ENCODE measurements at places on chromosomes 13 and 19.

- no peak for DNase-seq
Measured at GRCh38 chr13:26449063-26449848, 108.2 kb upstream of the WASF3 start.

GRCh38 chr13:99439048-99439447 is 62.2 kb upstream of the TM9SF2 start:
- no peak for DNase-seq

DNA sequence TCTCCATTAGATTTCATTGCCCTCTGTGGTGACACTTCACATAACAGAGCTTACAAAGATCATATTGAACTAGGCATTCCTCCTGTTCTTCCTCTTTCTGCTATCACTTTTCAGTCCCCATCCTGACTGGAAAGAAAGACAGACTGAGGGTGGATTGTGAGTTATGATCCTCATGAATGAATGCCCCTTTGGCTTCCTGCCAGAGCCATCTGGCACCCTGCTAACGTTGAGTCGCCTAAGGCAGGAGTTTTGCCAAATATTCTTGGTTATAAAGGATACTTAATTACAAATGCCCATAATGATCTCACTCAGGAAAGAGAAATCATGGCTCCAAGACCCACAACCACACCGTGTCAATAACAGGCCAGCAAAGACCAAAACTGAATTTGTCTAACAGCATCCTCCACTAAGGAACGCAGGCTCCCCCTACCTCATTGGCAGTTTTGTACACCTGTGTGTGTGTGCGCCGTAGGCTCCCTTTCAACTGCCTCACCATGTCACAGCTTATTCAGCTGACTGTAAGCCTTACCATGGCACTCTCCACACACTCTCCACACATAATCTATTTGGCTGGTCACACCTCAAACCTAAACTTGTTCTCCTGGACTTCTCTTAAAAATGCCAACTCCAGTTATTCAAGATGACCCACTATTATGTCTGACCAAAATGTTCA is 15.5 kb downstream of the ZNF211 start:
- DNase-seq: no peak

GRCh38 chr19:46221981-46222610 is 7.4 kb upstream of the IGFL1 start:
- no peak for DNase-seq

- DNase-seq: no peak
Measured at GRCh38 chr13:31442571-31442970, 242.8 kb downstream of the B3GLCT start.

DNA sequence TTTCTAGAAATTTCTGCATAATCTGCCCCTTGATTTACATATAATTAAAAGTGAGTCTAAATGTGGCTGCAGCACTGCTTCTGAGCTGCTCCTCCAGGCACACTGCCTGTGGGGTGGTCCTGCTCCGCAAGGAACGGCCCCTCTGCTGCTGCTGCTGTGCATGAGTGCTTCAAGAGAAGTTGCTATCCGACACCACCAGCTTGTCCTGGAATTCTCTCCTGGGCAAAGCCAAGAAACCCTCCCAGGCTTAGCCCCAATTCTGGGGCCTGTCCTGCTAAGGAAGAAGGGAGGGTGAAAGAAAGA is 7.5 kb upstream of the PDCD5 start:
- no peak for DNase-seq

GRCh38 chr13:51832471-51833152 is 12.4 kb downstream of the TMEM272 start:
- DNase-seq: peak; percentile 57

DNA sequence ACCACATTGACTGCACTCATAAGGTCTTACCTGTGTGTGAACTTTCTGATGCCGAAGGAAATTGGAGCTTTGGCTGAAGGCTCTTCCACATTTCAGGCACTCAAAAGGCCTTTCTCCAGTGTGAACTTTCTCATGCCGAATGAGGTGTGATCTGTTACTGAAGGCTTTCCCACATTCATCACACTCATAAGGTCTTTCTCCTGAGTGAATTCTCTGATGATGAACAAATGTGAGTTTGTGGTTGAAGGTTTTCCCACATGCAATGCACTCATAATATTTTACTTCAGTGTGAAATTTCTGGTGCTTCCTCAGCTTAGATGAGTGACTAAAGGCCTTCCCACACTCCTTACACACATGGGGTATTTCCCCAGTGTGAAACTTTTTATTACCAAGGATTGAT is 5.7 kb downstream of the ZNF132 start:
- DNase-seq: no peak

DNA sequence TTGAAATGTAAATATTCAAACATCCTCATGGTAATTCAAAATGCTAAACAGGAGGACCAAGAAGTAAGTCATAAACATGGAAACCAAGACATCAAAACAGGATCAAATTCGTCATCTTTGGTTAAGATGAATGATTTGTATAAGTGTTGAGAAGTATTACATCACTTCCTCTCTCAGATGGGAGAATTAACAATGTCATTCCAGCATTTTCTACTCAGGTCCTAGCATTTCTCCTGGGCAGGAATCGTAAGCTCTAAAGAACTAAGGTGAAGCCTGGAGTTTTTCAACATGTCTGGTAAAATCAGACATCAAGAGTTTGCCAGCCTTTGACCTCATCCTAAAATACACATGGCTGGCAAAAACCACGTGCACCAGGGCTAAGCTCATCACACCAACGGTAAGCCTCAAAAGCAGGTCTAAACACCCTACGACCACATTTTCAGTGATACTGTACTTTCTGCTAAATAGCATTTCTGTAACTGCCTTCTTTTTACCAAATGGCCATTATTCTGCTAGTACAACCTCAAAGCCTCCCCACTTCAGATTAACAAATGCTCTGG is 24.8 kb downstream of the RANBP3 start:
- DNase-seq: no peak

DNA sequence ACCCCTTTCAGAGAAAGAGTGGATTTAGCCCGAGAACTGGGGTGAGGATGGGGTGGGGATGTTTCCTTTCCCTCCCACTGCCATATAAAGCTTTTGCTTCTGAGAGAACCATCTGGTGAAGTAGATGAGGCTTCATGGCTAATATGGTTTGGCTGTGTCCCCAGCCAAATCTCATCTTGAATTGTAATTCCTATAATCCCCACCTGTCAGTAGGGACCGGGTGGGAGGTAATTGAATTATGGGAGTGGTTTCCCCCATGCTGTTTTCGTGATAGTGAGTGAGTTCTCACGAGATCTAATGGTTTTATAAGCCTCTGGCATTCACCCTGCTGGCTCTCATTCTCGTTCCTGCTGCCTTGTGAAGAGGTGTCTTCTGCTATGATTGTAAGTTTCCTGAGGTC is 270.9 kb downstream of the LMO7 start:
- DNase-seq: no peak

DNA sequence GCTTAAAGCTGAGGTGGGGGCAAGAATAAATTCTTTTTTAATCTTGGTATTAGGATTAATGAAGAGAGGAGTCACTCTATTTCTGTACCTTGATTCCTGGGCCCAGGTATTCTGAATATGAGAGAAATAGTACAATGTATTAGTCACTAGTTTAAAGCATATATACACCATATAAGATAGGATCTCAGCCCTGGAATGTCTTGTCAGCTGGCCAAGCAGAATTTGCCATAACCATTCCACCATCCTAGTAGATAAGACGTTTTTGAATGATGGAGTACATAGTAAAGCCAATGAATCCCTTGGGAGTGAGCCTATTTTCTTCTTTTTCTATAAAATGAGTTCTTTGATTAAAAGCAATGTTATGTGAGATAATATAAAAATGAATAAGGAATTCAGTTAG is 55.6 kb downstream of the UFM1 start:
- DNase-seq: no peak

- no peak for DNase-seq
Measured at GRCh38 chr13:111304603-111305289, 15.7 kb upstream of the TEX29 start.

DNA sequence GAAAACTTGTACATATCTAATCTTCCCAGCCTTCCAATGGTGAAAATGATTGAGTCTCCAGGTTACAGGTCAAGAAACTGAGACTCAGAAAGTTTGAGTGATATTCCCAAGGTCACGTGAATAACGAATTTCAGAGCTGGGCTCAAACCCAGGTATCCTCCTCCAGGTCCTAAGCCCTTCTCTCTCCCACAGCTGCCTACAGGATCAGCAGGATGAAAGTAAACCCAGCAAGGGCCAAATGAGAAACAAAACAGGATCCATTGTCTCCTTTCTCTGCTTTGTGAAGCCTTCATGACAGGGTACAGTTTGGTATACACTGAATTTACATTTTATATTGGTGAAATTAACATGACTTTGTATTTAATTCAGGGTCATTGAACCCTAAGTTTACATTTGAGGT is 208.1 kb downstream of the RBM26 start:
- no peak for DNase-seq

DNA sequence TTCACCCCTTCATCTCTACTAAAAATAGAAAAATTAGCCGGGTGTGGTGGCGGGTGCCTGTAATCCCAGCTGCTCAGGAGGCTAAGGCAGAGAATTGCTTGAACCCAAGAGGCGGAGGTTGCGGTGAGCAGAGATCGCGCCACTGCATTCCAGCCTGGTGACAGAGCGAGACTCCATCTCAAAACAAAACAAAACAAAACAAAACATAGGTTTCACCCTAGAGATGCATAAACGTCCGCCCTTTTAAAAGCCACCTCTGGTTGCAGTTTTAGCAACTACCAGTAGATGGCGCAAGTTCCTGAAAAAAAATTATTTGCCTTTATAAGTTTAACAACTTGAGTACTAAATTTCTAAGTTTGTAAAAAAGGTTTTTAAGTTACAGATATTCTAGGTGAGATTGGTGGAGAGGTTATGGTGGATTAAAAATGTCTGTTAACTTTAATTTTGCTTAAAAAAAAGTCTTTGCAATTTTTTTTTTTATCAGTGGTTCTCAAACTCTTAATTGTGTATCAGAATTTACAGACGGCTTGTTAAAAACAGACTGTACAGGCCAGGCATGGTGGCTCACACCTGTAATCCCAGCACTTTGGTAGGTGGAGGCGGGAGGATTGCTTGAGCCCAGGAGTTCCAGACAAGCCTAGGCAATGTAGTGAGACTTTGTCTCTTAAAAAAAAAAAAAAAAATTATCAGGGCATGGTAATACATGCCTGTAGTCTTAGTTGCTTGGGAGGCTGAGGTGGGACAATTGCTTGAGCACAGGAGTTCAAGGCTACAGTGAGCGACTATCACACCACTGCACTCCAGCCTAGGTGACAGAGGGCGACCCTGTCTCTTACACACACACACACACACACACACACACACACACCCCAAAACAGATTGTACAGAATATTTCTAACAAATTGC is 42.1 kb downstream of the NAA16 start:
- peak; percentile 14 for DNase-seq

DNA sequence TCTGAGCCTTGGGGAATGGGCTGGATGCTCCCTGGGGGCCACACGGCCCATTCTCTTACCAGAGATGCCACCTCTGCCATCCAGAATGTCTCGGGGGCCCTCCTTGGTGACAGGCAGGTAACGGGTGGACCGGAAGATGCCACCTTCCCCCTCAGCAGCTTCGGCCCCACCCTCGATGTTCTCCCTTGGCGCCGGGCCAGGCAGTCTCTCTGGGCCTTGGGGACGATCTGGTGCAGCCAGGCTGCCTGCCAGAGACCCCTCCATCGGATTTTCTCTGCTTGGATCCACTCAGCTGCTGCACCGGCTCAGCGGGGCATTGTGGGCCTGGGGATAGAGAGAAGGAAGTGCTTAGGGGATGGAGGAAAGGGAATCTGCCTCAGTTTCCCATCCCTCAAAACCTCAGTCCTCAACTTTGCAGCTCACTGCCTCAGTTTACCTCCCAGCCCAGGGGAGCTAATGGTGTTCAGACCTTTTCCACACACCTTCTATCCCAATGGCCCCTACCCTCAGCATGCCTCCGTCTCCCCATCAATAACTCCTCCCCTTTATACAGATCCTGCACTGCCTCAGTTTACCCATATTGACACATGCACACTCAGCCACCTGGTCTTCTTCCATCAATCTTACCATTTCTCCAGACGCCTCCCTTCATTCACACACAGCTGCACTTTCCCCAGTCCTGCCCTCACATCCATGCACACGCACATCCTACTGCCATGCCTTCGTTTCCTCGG is 1.5 kb downstream of the WIZ start:
- DNase-seq: no peak

Data from naive B cell (primary cell).